ENCODE measurements at places on chromosomes 7 and 10.

DNA sequence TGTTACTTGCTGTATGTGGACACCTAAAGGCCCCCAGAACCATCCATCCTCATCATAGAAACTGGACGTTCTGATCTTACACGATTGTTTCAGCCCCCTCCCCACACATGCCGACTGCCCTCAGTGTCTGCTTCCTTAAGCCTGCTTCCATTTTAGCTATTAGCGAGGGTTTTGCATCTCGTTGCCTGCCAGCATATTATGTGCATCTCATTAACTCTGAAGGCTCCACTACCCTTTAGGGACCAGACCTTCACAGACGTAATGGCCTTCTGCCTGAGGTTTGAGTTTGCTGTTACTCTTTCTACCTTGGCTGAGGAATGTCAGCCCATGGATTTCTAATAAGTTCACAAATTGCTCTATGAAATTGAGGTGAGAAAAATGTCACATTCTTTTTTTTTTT is 53.9 kb upstream of the LRGUK start:
- DNase-seq = no peak

GRCh38 chr10:69434926-69435325 is 16.3 kb upstream of the TSPAN15 start:
- no peak for DNase-seq

DNA sequence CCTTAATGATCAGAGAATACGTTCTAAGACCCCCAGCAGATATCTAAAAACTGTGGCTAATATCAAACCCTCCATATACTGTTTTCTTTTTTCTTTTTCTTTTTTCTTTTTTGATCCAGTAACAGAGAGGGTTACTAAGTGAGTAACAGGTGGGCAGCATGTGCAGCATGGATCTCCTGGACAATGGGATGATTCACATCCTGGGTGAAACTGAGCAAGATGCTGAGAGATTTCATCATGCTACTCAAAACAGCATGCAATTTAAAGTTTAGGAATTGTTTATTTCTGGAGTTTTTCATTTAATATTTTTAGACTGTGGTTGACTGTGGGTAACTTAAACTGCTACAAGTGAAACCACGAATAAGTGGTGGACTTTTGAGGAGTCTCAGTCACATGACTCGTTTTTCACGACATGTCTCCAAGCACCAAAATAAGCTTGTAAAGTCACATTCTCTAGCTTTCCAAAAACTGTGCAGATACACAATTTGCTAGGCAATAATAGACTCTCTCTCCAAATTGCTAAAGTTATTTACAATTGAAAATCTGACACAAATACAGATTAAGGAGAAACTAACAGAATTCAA is 716.2 kb downstream of the NXPH1 start:
- DNase-seq = no peak

DNA sequence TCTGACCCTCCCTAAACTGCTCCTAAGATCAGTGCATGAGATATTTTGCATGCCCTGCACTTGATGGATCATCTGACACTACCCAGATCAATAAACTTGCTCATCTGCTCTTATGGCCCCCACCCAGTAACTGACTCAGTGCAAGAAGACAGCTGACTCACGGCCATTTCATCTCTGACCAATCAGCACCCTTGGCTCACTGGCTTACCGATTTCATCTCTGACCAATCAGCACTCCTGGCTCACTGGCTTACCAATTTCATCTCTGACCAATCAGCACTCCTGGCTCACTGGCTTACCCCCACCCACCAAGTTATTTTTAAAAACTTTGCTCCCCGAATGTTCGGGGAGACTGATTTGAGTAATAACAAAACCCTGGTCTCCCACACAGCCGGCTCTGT is 37.2 kb upstream of the OPTN start:
- DNase-seq = no peak

- no peak for DNase-seq
Observed at GRCh38 chr7:100171840-100172239, 3.4 kb upstream of the GAL3ST4 start.

GRCh38 chr10:10126218-10126617 is 891.5 kb upstream of the CELF2 start:
- DNase-seq = no peak

- DNase-seq = no peak
Observed at GRCh38 chr7:137418841-137419240, 75.3 kb upstream of the PTN start.

DNA sequence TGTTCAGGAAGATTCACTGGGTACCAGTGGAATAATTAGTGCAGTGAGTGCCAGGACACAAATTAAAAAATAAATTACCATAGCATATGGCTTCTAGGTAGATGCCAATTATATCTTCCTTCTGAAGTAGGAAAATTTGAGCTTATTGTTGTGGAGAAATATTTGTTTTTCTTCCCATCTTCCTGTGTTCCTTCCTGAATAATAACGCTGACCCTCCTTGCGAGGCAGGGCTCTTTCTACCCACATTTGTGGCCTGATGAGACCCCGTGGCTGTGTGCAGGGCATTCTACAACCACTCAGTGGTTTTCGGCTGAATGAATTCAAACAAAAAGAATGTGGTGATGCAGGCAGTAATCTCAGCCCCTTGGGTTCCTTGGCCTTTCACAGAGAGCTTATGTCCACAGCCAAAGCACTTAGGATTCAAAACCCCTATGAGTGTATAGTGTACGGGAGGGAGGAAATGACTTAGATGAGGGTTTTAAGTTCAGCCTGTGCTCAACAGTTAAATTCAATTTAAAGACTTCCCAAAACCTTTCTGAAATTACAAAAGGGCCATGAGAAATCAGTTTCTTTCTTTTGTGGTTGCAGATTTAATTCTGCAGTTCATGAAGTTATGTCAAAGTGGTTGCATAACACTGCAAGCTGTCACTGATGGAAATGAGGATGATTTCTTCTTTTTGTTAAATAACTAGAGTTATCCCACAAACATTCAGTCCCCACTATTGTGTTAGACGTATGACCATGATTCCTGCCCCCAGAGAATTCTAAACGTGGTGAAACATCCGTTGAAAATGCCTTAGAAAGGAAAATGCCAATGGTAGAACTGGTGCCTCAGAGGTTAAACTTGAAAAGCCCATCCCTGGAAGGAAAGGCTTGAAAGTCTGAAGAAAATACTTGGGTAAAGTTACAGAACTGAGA is 255.3 kb downstream of the FZD1 start:
- no peak for DNase-seq

DNA sequence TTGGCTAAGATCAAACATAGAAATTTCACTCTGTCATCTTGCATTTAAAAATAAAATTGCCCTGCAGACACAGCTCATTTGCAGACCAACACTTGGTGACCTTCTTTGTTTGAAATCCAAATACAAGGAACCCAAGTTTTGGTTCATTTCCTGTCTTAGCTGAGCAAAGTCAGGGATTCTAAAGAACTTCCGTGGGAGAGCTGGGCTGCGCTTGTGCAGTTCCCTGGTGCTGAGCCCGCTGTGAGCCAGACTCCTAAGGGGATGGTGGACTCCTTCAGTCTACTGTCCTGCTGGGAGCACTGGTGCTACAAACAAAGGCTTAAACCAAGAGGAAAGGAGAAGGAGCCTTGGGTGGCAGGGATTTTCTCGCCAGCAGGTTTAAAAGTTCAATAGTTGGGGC is 60.0 kb downstream of the MYOF start:
- no peak for DNase-seq

GRCh38 chr10:31749981-31750840 is 178.4 kb downstream of the ARHGAP12 start:
- DNase-seq = no peak

DNA sequence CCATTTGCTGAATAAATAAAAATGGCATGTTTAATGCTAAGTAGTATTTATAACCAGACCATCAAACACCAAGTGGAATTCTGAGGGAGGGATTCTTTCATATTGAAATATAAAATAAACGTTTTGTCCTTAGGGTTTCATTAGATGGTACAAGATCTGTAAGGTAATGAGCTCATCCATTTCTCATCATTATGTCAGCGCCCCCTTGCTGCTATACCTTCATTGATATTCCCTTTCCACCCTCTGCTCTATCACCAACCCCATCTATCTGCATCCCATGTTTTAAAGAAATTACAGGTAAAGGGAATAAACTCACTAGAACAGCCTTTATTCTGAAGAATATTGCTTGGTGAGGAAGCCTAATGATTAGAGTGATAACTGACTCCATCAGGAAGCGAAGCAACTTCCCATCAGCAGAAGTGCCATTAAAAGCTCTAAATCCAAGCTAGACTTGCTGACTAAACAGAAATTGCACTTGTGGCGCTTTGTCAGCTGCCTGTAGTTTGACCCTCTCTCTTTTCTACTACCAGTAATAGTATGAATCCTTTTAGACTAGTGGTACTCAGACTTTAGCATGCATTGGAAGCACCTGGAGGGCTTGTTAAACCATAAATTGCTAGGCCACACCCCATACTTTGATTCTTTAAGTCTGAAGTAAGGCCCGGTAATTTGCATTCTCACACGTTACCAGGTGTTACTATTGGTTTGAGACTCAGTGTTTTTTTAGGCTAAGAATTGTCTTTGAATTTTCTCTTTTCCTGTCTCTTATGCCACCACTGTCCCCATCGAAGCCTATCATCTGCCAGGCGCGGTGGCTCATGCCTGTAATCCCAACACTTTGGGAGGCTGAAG is 27.5 kb downstream of the ADD3 start:
- no peak for DNase-seq

DNA sequence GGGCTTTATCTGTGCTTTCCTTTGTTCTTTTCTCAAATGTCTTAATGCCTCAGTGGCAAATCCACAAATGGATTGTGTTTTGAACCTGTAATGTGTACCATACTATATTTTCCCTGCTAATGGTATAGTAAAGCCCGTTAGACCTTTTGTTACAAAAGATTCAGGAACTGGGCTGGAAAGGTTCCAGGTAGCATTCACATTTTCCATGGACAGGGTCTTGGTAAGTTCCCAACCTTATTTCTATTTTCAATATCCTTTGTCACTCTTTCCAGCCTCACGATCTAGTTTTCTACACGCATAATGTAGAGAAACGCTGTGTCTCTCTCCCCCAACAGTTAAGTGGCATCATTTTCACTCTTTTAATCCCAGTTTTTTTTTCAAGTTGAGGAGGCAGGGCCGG is 153.0 kb downstream of the PLCE1 start:
- no peak for DNase-seq

GRCh38 chr10:79244841-79245504 is 102.3 kb upstream of the PPIF start:
- DNase-seq = peak; percentile 56

DNA sequence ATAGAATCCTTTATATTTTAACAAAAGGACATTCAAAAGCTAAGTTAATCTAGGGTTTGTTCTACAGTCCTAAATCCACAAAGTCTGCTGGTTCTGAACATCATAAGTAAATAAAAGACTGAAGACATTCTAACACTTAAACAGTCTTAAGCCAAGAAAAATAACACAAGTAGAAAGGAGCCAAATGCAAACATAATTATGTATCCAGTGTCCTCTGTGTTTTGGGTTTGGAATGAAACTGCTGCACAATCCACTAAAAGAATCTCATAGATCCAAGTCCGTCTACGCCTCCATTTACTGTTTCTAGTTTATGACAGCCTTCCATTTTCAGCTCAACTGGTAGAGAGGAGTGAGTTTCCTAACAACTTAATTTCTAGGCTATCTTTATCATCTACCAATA is 623.6 kb upstream of the FZD8 start:
- DNase-seq = no peak

- no peak for DNase-seq
Observed at GRCh38 chr7:113083132-113083815, 3.4 kb downstream of the GPR85 start.

GRCh38 chr10:129784891-129785290 is 179.2 kb downstream of the EBF3 start:
- no peak for DNase-seq

- no peak for DNase-seq
Observed at GRCh38 chr10:97220355-97220754, 34.6 kb upstream of the SLIT1 start.

- peak; percentile 32 for DNase-seq
Observed at GRCh38 chr10:2791774-2792443, 275.4 kb upstream of the PFKP start.

- no peak for DNase-seq
Observed at GRCh38 chr7:124689523-124689922, 76.1 kb downstream of the GPR37 start.

DNA sequence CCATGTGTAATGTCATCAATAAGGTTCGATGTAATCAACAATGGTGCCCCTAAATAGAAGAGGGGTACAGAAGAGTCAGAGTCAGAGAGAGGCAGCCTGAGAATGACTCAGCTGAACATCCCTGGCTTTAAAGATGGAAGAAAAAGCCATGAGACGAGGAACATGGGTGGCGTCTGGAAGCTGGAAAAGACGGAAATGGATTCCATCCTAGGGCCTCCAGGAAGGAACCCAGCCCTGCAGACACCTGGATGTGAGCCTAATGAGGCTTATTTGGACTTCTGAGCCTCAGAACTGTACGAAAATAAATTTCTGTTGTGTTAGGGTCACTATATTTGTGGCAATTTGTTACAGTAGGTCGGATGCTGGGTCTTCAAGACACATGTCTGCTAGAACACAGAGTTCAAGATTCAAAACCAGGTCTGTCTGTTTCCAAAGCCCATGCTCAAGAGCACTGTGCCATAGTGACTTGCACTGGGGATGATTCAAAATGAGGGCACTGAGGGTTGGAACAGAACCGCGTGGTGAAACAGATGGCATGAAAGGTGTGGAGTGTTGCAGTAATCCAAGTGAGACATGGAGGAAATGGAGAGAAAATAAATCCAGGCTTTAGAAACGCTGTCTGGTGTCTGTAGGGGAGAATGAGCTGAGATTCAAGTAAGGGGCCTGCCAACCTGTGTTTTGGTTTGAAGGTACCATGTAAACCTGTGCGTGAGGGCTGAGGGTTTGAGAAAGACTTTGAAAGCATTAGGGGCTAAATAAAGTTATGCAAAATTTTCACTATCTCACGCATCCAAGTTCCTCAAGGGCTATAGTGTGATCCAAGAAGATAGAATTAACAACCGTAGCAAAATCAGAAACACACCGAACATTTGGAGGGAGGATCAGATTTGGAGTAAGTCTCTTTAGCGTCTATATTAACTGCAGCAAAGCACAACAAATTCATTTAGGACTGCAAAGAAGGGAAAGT is 849.1 kb upstream of the AUTS2 start:
- no peak for DNase-seq

DNA sequence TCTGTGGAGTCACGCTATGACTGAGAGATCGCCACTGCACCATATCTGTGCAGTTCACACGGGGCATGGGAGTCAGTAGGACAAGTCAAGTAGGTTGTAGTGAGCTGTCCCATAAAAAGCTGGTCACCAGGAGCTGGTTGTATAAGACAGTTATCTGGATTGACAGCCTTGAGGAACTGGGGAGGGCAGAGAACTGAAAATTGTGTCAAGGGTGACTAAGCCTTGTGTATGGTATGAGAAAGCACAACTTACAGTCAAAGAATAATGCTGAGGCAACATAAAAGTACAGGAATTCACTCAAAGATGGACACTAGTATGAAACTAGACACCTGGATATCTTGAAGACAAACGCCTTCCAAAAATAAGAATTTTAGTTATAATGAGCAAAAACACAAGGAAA is 564.9 kb downstream of the POM121L12 start:
- DNase-seq = no peak

GRCh38 chr10:102157224-102157623 is 5.0 kb downstream of the NOLC1 start:
- DNase-seq = no peak
